CD4-positive, CD25-positive, alpha-beta regulatory T cell (primary cell): ENCODE measurements at places on chromosomes 11 and 22.

GRCh38 chr11:81224396-81224795 lies 1509.3 kb downstream of the FAM181B start:
- no peak for DNase-seq

GRCh38 chr22:41458161-41458728 lies 10.2 kb downstream of the PHF5A start:
- no peak for DNase-seq

DNA sequence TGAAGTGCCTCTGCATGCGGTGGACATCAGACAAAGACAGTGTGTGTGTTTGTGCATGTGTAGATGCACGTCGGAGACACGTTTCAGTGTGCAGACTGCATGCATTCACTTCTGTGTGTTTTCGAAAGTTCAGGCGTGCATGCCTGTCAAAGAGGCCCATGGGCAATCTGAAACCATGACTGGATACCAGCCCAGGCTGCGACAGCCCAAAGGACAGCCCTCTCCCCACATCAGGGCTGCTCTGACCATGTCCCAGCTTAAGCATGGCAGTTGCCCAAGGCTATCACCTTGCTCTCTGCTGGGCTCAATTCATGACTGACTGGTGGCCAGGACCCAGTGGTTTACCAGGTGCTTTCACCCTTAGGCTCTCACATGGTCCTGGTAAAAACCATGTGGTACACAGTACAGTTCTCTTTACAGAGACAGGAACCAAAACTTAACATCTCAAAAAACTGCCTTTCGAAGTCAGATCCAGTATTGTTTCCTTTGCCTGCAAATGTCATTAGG lies 423.7 kb upstream of the CADM1 start:
- DNase-seq: no peak

DNA sequence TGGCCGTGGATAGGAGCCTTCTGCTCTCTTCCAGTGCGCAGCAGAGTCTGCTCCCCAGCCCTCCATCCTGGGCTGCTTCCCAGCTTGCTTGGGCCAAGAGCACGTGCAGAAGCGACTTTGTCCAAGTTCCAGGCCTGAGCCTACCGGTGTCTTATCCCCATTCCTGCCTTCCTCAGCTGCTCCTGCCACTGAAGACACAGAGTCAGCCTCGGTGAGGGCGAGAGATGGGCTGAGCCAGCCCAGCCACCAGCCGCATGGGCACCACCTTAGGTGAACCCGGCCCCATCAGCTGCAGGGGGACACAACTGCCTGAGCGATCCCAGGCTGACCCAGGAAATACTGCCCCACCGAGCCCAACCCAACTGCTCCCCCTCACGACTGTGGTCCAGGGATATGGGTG lies 847.8 kb downstream of the TBC1D22A start:
- DNase-seq: no peak

DNA sequence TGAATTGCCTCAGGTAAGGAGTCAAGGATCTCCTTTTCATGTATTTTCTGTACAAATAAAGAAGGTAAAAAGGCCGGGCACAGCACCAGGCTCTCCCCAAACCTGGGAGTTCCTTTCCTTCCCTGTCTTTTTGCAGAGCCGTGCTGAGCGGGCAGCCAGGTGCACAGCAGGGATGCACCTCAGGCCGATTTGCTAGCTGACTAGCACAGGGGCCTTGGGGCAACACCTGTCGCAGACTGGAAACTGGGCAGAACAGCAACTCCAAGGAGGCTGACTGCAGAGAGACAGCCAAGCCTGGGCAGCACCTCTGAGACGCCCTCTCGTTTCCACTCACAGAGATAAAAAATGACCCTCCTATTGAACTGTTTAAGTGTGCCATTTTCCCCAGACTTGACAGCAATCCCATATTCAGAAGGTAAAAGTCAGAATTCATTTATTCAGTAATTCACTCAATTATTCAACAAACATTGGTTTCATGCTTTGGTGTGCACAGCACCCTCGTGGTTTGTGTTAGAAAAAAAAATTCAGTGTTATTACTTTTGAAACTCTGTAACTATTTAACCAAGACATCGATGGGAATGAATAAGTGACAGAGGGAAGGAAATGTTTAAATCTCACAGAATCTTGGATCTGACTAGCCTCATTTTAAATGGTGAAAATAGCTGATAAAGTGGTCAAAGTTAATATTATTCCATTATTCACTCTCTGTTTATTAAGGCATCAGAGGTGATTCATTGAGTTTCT lies 120.9 kb downstream of the GALNT18 start:
- no peak for DNase-seq

DNA sequence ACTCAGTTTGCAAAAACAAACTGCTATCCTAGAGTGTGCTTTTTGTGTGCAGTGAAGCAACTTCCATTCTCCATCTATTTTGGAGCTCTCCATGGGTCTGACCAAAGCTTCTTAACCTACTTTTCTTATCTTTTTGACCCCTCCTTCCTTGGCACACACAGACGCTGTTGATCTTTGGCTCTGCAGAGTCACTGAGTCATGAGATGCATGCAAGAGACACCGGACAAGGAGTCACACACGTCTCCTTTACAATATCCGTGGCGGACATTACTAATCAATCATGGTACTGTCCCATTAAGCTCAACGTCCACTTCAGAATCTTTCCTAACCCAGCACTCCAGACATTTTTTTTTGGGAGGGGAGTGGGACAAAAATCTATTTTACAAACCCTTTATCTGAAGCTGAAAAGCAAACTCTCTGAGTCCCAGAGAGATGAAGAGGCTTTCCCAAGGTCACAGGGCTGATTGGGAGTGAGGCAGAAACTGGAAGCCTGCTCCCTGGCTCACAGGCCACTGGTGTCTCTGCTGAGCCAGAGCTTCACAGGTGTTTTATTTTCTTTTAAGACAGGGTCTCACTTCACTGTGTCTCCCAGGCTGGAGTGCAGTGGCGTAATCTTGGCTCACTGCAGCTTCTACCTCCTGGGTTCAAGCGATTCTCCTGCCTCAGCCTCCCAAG lies 165.8 kb upstream of the SYT13 start:
- no peak for DNase-seq

- no peak for DNase-seq
Measured at GRCh38 chr11:114301088-114301487, 4.9 kb downstream of the NNMT start.

- no peak for DNase-seq
Measured at GRCh38 chr22:37384691-37385090, 42.6 kb downstream of the ELFN2 start.

DNA sequence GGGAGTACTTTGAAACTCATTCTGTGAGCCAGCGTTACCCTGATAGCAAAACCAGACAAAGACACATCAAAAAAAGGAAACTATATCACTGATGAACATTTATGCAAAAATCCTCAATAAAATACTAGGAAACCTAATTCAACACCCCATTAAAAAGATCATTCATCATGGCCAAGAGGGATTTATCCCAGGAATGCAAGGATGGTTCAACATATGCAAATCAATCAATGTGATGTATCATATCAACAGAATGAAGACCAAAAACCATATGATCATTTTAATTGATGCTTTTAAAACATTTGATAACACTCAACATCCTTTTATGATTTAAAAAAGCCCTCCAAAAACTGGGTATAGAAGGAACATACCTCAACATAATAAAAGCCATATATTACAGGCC lies 19.8 kb downstream of the RRP8 start:
- DNase-seq: no peak

GRCh38 chr11:61168042-61168688 lies 6.9 kb upstream of the VPS37C start:
- no peak for DNase-seq

DNA sequence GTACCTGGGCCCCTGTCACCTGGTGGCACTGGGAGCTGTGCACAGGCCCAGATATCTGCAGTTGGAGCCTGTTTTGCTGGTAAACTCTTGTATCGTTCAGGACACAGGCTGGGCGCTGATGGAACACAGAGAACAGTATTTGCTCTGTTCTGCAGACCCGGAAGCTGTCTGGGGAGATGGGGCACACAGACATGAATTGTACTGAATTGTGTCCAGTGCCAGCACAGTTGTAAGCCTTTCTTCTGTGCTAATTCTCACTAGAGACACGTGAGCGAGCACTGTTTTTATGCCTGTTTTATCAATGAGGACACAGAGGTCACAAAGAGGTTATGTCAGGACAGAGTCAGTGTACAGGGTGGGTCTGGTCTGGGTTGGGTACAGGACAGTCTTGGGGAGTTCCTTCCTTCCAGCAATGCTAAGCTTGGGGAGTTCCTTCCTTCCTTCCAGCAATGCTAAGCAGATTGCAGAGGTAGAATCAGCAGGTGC lies 24.4 kb upstream of the ACR start:
- no peak for DNase-seq

- DNase-seq: no peak
Measured at GRCh38 chr11:61275191-61275590, 19.9 kb downstream of the VWCE start.

DNA sequence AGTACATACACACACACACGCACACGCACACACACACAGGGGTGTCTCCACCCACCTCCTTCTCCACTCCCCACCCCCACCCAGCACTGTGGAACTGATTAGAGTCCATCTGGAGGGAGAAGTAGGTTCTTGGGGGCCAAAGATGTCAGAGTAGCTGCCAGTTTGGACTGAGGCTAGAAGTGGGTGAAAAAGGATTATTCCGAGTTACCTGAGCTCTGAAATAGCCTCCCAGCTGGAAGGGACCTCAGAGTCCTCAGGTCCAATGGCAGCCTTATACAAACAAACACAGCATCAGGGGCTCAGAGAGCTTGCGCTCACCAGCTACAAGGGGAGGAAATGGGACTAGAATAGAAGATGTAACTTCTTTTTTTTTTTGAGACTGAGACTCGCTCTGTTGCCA lies 20.8 kb downstream of the IL10RA start:
- no peak for DNase-seq

DNA sequence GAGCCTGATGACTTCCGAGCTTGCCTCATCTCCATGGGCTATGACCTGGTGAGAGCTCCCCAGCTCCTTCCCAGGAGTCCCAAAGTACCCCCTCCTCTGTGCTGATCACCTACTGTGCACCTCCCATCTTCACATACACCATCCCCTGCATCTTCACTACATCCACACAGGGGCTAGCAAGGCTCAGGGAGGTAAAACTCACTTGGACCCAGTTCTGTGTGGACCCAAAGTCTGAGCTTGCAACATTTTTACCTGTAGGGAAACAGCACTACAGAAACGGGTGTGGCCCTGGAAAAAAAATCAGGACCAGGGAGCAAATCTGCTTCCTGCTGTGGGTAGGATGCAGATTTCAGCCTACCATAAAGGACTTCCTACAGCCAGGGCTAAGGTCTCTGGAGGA lies 6.1 kb downstream of the CTSF start:
- DNase-seq: no peak

GRCh38 chr11:36109850-36110606 lies 166.2 kb downstream of the LDLRAD3 start:
- DNase-seq: no peak
